Activated naive CD8-positive, alpha-beta T cell treated with anti-CD3 and anti-CD28 coated beads, Interleukin-2, amount 10 ng/mL, durations not matched to agents 7 days and 5 days (primary cell): ENCODE measurements at places on chromosomes 4 and X. TPM values are rescaled to one million over a fixed set of nuclear protein-coding genes. Genes with fewer than 3 reads are reported as not detected.

Gene TLL1
- total RNA-seq = not detected

Gene SOD3
- not detected for total RNA-seq

Gene PRKG2
- 1.1 TPM for total RNA-seq

Gene NOP14
- 40.3 TPM for total RNA-seq

Gene UGT2B10
- total RNA-seq = not detected

Gene RPS3A
- total RNA-seq = 1,980 TPM

Gene UGT2B11
- total RNA-seq = not detected

Gene SPINK2
- total RNA-seq = 9.8 TPM

Gene ADAMTS3
- total RNA-seq = not detected

Gene GRIA3
- total RNA-seq = 0.39 TPM

Gene PPEF1
- not detected for total RNA-seq

Gene SPARCL1
- total RNA-seq = not detected

Gene ZNF630
- 3.8 TPM for total RNA-seq

Gene SOX3
- not detected for total RNA-seq

Gene ZNF595
- total RNA-seq = 16.0 TPM

Gene AMOT
- total RNA-seq = 1.8 TPM

Gene MAGIX
- total RNA-seq = 0.91 TPM

Gene WDR17
- 0.58 TPM for total RNA-seq

Gene TLR3
- 1.8 TPM for total RNA-seq

Gene MAGEA10
- total RNA-seq = not detected

Gene CPLX1
- 5.0 TPM for total RNA-seq

Gene USO1
- 34.6 TPM for total RNA-seq

Gene FAM241A
- 2.0 TPM for total RNA-seq

Gene FATE1
- not detected for total RNA-seq

Gene HGFAC
- not detected for total RNA-seq

Gene ARHGAP36
- not detected for total RNA-seq

Gene GRPR
- not detected for total RNA-seq

Gene CNKSR2
- 9.0 TPM for total RNA-seq

Gene ADH7
- not detected for total RNA-seq

Gene USP26
- total RNA-seq = not detected

Gene GPC3
- 0.72 TPM for total RNA-seq

Gene SULT1E1
- not detected for total RNA-seq

Gene CT45A1
- not detected for total RNA-seq

Gene MID1
- 0.11 TPM for total RNA-seq
